ENCODE measurements at places on chromosomes 4 and X. TPM values are rescaled to one million over a fixed set of nuclear protein-coding genes. Genes with fewer than 3 reads are reported as not detected.
A peak's percentile ranks its signal among the peaks of the same experiment; 100 is the strongest.

RAB9B gene
- total RNA-seq: 0.60 TPM

DNA sequence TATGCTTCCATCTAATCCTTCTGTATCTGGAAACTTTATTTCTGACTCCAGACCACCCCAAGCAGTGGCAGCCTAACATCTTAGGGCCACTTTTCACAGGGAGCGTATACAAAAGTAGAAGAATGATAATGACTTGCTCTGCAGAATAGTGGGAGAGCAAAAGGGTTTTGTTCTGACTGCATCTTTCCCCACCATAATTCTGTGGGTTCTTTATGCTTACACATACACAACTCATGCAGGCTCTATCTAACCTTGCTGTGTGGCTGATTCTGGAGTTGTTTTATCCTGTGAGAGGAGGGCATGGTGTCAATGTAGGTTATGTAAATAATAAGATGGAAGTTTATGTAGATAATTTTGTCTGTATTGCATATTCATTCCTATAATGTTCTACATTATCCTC lies 42.4 kb upstream of the NDNF start:
- H3K36me3 ChIP-seq: no peaks in the 10 kb centered on the region
- DNase-seq: no peak
- no peak overlapping the region for H3K27ac ChIP-seq
- no peaks in the 10 kb centered on the region for H3K27me3 ChIP-seq

- no peak for DNase-seq
- peaks cover 39% of the 10 kb centered on the region for H3K27me3 ChIP-seq
- no peak overlapping the region for H3K27ac ChIP-seq
- H3K4me1 ChIP-seq: no peaks in the 10 kb centered on the region
- no peaks in the 10 kb centered on the region for H3K36me3 ChIP-seq
- H3K4me3 ChIP-seq: no peak overlapping the region
Measured at GRCh38 chr4:122524176-122524575, 67.7 kb upstream of the IL2 start.

DNA sequence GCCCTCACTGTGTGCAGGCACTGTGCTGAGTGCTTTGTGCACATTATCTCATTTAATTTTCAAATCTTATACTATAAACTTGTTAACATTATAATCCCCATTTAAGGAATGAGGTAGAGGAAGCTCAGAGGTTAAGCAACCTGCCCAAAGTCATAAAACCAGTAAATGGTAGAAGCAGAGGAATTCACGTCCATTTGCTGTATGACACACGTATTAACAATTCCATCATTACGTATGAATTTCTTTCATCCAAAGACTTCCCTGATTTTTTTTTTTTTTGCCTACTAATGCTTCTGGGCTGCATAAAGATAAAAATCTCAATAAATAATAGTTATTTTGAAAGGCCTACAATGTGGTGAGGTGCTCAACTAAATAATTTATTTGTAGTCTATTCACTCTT lies 64.5 kb upstream of the H2AZ1 start:
- no peak overlapping the region for H3K27ac ChIP-seq
- H3K27me3 ChIP-seq: no peaks in the 10 kb centered on the region
- DNase-seq: no peak
- no peaks in the 10 kb centered on the region for H3K36me3 ChIP-seq
- no peak overlapping the region for H3K4me3 ChIP-seq
- peaks cover 10% of the 10 kb centered on the region for H3K4me1 ChIP-seq

DNA sequence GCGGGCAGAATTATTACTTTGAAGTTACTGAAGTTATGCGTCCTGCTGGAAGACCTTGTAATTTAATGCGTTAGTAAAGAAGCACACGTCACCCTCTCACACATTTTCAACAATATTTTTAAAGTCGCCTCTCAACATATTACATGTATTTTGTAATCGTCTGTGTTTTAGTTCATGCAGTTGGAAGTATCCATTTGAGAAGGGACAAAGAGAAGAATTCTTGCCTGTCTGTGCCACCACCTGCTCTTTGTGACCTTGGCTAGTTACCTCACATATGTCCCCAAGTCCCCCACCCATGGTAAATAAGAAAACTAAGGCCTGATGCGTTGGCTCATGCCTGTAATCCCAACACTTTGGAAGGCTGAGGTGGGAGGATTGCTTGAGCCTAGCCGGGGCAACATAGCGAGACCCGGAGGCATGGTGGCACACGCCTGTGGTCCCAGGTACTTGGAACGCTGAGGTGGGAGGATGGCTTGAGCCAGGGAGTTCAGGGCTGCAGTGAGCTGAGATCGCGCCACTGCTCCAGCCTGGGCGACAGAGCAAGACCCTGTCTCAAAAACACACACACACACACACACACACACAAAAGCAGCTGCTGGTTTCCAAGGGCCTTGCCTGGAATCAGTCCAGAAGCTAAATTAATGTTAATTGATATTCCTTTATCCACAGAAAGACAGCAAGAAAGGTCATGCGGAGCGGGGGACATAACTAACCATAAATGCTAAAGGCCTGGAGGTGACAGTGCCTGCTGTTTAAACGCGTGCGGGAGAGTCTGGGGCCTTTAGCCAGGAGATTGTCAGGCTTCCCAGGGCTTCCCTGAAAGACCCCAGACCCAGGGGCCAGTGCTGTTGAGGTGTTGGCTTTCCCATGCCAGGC lies 811 bp downstream of the TMEM187 start:
- no peak for DNase-seq
- no peaks in the 10 kb centered on the region for H3K27me3 ChIP-seq
- H3K27ac ChIP-seq: peak overlapping the region; percentile 98

MAGEC1 gene
- not detected for total RNA-seq

GRCh38 chr4:175656649-175657048 lies 155.4 kb downstream of the GPM6A start:
- no peaks in the 10 kb centered on the region for H3K4me1 ChIP-seq
- H3K27ac ChIP-seq: no peak overlapping the region
- H3K36me3 ChIP-seq: no peaks in the 10 kb centered on the region
- no peak for DNase-seq
- no peak overlapping the region for H3K4me3 ChIP-seq
- H3K27me3 ChIP-seq: no peaks in the 10 kb centered on the region

- H3K27ac ChIP-seq: no peak overlapping the region
- peaks cover 2% of the 10 kb centered on the region for H3K4me1 ChIP-seq
- DNase-seq: no peak
- no peaks in the 10 kb centered on the region for H3K27me3 ChIP-seq
- no peak overlapping the region for H3K4me3 ChIP-seq
Measured at GRCh38 chr4:163598489-163598888, 104.0 kb downstream of the TMA16 start.

SLC10A6 gene
- total RNA-seq: not detected

- no peaks in the 10 kb centered on the region for H3K27me3 ChIP-seq
- no peak overlapping the region for H3K27ac ChIP-seq
- DNase-seq: no peak
- peaks cover 4% of the 10 kb centered on the region for H3K4me1 ChIP-seq
Measured at GRCh38 chr4:83297548-83298260, 13.1 kb upstream of the COQ2 start.

- no peak overlapping the region for H3K4me3 ChIP-seq
- H3K27me3 ChIP-seq: peaks cover 41% of the 10 kb centered on the region
- H3K27ac ChIP-seq: no peak overlapping the region
- H3K36me3 ChIP-seq: no peaks in the 10 kb centered on the region
Measured at GRCh38 chr4:3288571-3289094, 4.2 kb upstream of the RGS12 start.

DNA sequence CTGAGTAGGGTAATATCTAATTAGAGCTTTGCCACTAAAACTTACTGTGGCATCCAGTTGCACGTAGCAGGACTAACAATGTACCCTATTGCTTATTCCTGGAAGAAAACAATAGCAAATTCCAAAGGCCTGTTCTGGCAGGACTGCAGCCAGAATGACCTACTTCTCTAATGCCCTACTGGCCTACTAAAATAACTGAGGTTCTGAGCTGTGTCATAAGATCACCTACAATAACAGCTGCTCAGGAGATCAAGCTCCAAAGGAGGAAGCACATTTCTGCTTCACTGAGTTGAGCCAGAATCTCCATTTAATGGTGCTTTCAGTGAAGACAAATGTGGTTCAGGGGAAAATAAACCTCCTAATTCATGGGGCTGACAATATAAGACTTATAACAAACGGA lies 42.2 kb upstream of the CXCL8 start:
- no peaks in the 10 kb centered on the region for H3K36me3 ChIP-seq
- no peak for DNase-seq
- no peak overlapping the region for H3K4me3 ChIP-seq
- no peaks in the 10 kb centered on the region for H3K4me1 ChIP-seq
- H3K27ac ChIP-seq: no peak overlapping the region

OTC gene
- total RNA-seq: not detected

- H3K4me1 ChIP-seq: no peaks in the 10 kb centered on the region
- H3K27ac ChIP-seq: no peak overlapping the region
- no peaks in the 10 kb centered on the region for H3K27me3 ChIP-seq
- no peak for DNase-seq
- no peak overlapping the region for H3K4me3 ChIP-seq
- no peaks in the 10 kb centered on the region for H3K36me3 ChIP-seq
Measured at GRCh38 chr4:138164208-138164607, 77.9 kb downstream of the SLC7A11 start.

DNA sequence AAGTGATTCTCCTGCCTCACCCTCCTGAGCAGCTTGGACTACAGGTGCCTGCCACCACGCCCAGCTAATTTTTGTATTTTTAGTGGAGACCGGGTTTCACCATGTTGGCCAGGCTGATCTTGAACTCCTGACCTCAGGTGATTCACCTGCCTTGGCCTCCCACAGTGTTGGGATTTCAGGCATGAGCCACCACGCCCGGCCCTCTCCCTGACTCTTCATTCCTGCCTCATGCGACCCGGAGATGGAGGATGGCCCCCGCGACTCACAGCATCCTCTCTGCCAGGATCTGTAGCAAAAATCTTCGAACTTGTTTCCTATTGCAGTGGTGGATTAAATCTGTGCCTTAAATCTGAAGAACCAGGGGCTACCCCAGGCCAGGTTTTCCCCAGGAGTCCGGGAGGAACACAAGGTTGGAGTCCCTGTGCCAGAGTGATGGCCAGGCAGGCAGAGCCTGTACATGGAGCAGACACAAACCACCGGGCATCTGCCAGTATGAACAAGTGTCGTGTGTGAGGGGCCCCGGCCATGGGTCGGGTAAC lies 11.5 kb downstream of the CPLX1 start:
- no peaks in the 10 kb centered on the region for H3K36me3 ChIP-seq
- H3K4me1 ChIP-seq: no peaks in the 10 kb centered on the region
- H3K27ac ChIP-seq: no peak overlapping the region
- no peak overlapping the region for H3K4me3 ChIP-seq
- no peak for DNase-seq

DNA sequence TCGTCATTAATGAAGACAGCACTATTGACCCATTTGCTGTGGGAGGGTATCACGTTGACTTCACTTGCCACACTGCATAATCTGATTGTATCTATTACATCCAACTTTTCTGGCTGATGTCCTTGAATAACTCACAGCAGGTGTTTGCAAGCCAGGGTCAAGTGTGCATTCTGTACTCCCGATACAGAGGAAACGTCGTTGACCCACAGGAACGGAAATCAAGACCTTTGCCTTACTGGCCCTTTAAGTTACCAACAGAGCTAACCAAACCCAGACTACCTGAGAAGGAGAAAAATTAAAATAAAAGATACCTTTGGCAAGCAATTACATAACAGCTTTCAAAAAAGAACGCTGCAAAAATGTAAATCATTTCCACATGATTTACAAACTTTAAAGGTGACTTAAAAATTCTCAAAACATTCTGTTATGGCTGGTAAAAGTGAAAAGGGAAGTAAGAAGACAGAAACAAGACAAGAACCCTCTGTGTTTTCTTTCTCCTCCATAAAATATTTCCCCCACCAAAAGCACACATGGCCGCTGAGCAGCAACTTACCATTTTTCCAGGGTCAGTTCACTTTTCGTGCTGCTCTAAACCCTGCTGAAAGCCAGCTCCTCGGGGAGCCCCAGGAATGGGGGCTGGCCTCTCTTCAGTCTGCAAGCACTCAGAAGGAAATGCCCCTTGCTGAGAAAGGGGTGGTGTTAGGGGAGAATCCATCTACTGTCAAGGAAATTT lies 6.5 kb upstream of the SHISA3 start:
- H3K4me1 ChIP-seq: no peaks in the 10 kb centered on the region
- no peak overlapping the region for H3K27ac ChIP-seq
- peaks cover 27% of the 10 kb centered on the region for H3K27me3 ChIP-seq
- no peak for DNase-seq
- H3K36me3 ChIP-seq: no peaks in the 10 kb centered on the region
- H3K4me3 ChIP-seq: no peak overlapping the region

Measured in activated naive CD8-positive, alpha-beta T cell treated with anti-CD3 and anti-CD28 coated beads for 36 hours (primary cell).